Natural killer cell treated with Interleukin-12 subunit alpha and Interleukin-12 subunit beta and Interleukin-15 and Interleukin-18, amount 100 ng/mL, for 72 hours (primary cell): ENCODE measurements at places on chromosomes 13 and 19. TPM values are rescaled to one million over a fixed set of nuclear protein-coding genes. Genes with fewer than 3 reads are reported as not detected.

Gene KLF1
- total RNA-seq = 0.52 TPM

DNA sequence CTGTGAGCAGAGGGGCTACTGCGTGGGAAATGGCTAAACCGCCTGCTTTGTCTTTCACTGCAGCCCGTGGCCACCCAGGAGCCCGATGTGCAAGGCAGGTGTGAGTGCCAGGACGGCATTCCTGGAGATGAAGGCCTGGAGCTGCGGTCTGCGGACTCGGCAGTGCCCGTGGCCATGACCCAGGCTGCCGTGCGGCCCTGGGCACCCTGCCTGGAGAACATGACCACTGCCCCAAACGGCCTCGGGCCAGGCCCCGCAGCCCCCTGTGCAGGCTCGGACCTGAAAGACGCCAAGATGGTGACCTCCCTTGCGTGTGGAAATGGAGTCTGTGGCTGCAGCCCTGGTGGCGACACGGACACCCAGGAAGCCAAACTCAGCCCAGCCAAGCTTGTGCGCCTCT lies 62.2 kb downstream of the SPATA13 start:
- H3K4me3 ChIP-seq = no peak overlapping the region
- H3K27me3 ChIP-seq = no peaks in the 10 kb centered on the region
- H3K27ac ChIP-seq = no peak overlapping the region
- H3K4me1 ChIP-seq = peaks cover 21% of the 10 kb centered on the region
- no peak for DNase-seq

- DNase-seq = no peak
- no peaks in the 10 kb centered on the region for H3K27me3 ChIP-seq
- H3K27ac ChIP-seq = no peak overlapping the region
- H3K4me1 ChIP-seq = peaks cover 16% of the 10 kb centered on the region
- no peak overlapping the region for H3K4me3 ChIP-seq
Observed at GRCh38 chr19:40257096-40257517, 28.0 kb downstream of the AKT2 start.

Gene FUT6
- not detected for total RNA-seq

DNA sequence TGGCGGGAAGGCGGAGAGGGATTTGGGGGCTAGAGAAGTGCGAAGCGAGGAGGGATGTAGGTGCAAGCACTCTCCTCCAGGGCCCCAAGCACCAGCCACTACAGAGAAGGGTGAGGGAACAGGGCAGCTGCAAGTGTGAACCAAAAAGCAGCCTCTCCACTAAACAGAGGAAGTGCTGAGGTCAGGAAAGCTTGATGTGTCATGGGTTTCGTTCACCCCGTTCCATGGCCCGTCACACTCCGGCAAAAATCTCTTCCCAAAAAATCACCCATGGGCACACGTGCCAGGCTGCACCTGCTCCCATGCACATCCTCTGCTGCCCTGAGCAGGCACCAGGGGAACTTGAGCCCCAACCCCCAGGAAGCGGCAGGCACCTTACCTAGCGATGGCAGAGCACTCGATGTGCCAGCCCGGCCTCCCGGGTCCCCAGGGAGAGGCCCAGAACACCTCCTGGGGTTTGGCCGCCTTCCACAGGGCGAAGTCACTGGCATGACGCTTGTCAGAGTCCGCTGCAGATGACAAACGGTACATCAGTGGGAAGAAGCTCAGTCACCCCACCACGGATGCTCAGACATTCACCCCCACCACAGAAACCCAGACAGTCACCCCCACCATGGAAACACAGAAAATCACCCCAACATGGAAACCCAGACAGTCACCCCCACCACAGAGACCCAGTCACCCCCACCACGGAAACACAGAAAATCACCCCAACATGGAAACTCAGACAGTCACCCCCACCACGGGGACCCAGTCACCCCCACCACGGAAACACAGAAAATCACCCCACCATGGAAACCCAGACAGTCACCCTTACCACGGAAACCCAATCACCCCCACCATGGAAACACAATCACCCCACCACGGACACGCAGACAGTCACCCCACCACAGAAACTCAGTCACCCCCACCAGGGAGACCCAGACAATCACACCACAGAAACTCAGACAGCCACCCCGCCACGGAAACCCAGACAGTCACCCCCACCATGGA lies 29.0 kb downstream of the CARS2 start:
- peaks cover 10% of the 10 kb centered on the region for H3K4me1 ChIP-seq
- H3K4me3 ChIP-seq = peak overlapping the region; percentile 47
- no peak overlapping the region for H3K27ac ChIP-seq
- no peak for DNase-seq

Gene TMEM145
- total RNA-seq = 1.6 TPM

DNA sequence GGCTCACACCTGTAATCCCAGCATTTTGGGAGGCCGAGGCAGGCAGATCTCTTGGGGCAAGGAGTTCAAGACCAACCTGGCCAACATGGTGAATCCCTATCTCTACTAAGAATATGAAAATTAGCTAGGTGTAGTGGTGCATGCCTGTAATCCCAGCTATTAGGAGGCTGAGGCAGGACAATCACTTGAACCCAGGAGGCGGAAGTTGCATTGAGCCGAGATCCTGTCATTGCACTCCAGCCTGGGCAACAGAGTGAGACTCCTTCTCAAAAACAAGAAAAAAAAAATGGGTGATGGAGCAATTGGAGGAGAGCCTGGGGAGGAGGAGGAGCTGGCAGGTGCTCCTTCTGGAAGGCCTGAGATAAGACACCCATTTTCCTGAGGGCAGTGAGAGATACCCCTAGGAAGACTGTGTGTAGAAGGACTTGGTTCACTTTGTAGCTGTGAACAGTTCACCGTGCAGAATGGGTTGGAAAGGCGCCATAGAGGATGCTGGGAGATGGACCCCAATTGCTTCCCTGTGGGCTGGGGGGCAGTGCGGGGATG lies 8.7 kb upstream of the CARM1 start:
- no peaks in the 10 kb centered on the region for H3K27me3 ChIP-seq
- no peak overlapping the region for H3K4me3 ChIP-seq
- no peaks in the 10 kb centered on the region for H3K36me3 ChIP-seq
- H3K4me1 ChIP-seq = peaks cover 24% of the 10 kb centered on the region

GRCh38 chr19:21451187-21451586 lies 54.2 kb upstream of the ZNF429 start:
- H3K4me3 ChIP-seq = no peak overlapping the region
- H3K27ac ChIP-seq = no peak overlapping the region
- no peaks in the 10 kb centered on the region for H3K4me1 ChIP-seq
- no peak for DNase-seq
